A549 (cell line): ENCODE measurements at places on chromosomes 12 and 14.

- no peak for DNase-seq
These were observed 25.0 kb downstream of the GCH1 start for GRCh38 chr14:54877703-54878021.

- DNase-seq: no peak
These were observed 26.1 kb downstream of the KCTD10 start for GRCh38 chr12:109450980-109451379.

DNA sequence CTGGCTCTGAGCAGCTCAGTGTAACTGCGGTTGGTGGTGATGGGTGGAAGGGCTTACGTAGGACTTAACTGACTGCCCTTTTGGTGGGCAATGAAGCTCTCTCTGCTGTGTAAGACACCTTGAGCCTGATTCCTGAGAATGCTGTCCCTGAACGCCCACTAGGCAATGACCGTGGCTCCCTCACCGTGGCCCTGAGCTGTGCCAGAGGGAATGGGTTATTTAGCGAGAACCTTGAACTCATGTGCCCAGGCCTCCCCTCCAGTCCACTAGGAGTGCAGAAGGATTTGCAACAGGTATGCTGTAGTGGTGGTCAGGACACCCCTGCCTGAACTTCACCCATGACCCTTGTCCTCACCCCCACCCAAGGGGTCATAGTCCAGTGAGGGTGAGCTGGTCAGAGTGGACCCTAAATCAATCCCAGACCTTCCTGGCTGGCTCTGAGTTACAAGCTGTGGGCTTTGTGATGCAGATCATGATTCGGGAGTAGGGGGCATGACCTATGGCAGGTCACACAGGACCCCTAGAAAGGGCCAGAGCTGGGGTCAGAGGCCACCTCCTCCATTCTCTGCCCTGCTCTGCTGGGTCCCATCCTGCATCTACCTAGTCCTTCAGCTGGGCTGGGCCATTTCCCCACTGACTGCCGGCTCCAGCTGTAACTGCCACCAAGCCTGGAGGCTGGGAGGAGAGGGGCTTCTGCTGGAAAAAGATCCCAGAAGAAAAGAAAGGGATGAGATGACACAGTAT is 14.5 kb upstream of the ANKRD33 start:
- no peak for DNase-seq

- no peak for DNase-seq
These were observed 11.4 kb downstream of the APAF1 start for GRCh38 chr12:98656289-98657101.
